ENCODE measurements at places on chromosomes 16 and 17. TPM values are rescaled to one million over a fixed set of nuclear protein-coding genes. Genes with fewer than 3 reads are reported as not detected.
A peak's percentile ranks its signal among the peaks of the same experiment; 100 is the strongest.

DNA sequence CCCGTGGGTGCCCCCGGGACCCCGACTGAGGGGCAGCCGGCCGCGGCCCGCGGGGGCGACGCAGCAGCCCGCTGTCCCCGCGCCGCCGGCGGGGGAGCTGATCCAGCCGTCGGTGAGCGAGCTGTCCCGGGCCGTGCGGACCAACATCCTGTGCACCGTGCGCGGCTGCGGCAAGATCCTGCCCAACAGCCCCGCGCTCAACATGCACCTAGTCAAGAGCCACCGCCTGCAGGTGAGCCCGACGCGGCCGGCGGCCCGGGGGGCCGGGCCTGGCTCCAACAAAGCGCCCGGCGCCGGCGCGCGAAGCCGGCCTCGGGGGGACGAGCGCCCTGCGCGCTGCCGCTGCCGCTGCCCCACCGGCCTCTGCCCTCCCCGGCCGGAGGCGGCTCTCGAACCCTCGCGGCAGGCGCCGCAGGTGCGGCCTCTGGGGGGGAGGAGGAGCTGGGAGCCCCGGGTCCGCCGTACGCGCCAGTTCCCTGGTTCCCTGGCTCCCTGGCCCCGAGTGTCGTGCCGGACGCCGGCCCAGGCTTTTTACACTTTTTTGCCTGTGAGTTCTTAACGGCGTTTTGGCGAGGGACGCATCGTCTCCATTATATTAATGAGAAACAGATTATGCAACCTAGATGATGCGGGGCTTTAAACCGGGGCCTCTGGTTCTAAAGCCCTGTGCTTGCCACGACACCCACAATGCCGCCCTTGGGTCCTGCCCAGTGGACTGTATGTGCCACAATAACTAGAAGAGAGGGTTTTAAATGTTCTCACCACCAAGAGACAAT, 521 bp downstream of the ATMIN start:
- peak; percentile 70 for DNase-seq

CMTR2 gene
- total RNA-seq: 32.4 TPM

DNA sequence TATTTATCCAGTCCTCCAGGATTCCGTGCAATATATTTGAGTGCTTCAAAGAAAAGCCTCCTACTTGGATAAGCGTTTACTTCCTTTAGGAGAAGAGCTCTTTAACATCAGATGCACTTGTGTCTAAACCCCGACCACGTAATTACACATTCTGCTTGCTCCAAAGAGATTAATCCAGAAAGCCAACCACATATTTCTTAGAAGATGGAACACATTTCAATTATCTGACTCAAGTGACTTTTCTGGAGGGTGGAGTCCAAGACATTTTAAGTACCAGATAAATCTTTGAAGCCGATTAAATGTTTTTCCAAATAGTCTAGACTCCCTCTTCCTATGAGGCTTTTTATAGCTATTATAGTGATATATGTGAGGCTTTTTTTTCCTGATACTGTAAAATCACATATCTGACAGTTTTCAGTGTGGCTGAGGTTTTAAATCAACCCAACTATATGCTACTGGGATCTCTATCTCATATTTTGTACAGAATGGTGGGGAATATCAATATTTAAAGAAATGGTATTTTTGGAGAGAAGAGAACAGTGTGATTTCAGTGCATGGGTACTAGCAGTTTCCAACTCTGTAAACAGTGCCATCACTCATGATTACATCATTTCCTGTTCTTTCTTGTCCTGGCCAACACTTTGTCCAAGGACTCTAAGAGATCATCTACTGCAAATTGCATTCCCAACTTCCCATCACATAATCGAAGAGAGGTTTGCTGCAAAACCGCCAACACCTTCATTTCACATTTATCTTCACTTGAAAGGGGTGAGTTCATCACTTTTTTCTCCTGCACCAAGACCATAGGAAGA, 192.4 kb upstream of the HSBP1 start:
- no peak for DNase-seq

GRCh38 chr17:67390006-67390645, 13.0 kb downstream of the PITPNC1 start:
- no peak for DNase-seq

DNA sequence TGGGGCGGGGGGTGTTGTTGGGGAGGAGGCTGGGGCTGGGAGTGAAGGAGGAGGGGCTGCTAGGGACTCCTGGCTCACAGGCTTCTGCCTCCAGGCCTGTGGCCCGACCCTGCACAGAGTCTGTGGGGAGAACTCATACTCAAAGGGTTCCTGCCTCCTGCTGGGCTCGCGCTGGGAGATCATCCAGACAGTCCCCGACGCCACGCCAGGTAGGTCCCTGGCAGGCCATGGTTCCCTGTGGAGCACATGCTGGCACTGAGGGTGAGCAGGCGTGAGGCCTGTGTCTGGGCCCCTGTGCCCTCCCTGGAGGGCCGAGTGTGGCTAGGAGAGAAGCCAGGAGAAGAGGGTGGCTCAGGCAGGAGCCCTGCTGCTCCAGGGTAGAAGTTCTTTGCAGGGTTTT, 4.6 kb downstream of the ITGAD start:
- no peak for DNase-seq

GRCh38 chr16:63744077-63744874, 1377.6 kb downstream of the CDH11 start:
- no peak for DNase-seq

DNA sequence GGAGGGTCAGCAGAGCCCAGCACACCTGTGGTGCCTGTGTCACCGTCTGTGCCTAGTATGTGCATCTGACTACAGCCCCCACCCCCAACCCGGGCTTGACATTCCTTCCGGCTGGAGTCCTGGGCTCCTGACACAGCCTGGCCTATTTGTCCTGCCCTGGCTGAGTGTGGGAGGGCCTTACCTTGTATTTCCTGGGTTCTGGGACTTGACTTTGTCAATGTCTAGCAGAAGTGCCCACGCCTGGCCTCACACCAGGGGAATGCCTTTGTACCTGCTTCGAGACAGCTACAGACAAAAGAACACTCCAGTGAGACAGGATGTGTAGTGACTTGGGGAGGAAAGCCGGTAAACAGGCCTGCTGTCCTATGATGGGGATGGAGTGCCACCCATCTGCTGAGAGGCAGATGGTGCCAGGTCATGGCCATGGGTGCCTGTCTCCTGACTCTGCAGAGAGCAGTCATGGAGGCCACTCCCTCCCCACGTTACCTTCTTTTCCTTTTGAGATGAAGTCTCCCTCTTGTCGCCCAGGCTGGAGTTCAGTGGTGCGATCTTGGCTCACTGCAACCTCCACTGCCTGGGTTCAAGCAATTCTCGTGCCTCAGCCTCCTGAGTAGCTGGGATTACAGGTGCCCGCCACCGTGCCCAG, 42.8 kb downstream of the TNFRSF13B start:
- DNase-seq: no peak

- DNase-seq: no peak
Measured at GRCh38 chr17:30530346-30531025, 53.3 kb downstream of the GOSR1 start.

DNA sequence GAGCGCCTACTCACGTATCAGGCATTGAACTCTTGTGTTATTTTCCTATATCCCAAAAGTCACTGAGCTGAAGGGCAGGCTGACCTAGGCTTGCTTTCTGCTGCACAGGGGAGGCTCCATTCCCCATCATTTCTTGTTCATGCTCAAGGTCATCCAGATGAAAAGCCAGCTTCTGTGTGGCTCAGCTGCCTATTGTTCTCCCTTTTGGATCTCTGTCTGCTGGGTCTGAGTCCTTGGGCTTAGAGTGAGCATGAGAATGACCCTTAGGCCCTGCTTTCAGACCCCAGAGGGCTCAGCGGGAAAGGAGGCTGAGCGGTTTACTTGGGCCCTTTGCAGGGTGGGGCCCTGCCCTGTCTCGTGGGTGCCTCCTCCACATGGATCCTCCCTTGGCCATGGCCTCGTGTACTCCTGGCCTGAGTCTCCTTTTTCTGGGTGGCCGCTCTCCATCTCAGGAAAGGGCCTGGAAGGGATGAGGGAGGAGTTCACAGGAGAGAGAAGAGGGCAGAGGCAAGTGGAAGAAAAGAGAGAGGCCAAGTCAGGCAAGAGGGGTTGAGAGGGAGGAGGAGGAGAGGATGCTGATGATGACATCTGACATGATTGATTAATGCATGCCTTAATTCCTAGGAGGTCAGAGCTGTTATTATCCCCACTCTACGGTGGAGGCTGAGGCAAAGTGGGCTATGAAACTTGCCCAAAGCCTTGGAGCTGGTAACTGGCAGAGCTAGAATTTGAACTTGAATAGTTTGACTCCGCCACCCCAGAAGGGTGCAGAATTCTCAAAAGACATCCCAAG, 19.8 kb upstream of the MAP3K14 start:
- DNase-seq: no peak

DNA sequence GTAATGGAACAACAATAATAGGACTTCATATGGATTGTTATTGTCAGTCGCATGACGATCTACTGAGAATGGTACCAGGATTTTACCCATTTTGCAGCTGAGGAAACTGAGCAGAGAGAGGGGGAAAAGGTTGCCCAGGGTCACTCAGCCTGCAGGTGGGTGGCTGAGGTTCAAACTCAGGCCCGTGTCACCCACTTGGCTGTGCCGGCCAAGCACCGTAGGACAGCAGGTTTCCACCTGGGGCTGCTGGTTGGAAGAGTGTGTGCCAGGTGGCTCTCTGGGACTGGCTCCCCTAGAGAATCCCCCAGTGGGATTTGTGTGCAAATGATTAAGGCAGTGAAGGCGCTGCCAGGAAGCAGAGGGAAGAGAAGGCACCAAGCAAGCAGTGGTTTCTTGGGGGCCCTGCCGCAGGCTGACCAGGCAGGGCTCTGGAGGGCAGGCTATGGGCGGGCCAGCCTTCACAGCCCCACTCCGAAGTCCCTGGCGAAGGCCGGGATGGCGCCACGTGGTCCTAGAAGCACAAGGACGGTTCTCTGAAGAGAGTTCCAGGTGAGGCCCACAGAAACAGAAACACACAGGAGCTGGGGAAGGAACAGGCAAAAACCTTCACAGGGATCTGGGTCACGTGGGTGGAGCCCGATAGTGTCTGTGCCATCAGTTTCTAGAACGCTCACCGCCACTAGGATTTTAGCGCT, 163.5 kb downstream of the IRF8 start:
- no peak for DNase-seq

- DNase-seq: no peak
Measured at GRCh38 chr16:9481747-9482730, 390.6 kb downstream of the HAPSTR1 start.

- no peak for DNase-seq
Measured at GRCh38 chr17:57044976-57045867, 39.8 kb upstream of the AKAP1 start.

SMIM5 gene
- total RNA-seq: not detected

GRCh38 chr16:12315330-12316136, 339.0 kb downstream of the SNX29 start:
- DNase-seq: no peak

GRCh38 chr16:87207509-87207908, 109.7 kb downstream of the C16orf95 start:
- no peak for DNase-seq

TBC1D3 gene
- total RNA-seq: not detected

DNA sequence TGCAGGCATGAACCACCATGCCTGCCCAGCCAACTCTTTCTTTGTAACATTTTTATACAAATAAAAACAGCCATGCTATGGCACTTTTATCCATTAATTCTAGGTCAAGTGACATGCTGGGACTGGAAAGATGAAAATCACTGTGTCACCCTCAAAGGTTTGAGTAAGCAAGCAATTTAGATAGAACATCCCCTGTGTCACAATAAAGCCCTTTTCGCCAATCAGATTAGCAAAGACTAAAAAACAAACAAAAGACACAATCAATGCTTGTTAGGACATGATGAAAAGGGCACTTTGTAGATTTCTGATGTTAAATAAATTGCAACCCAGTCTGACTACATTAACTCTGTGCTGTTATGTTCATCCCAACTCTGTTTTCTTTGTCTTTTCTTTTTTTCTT, 26.4 kb downstream of the CHP2 start:
- DNase-seq: no peak

KRTAP2-2 gene
- total RNA-seq: not detected

DNA sequence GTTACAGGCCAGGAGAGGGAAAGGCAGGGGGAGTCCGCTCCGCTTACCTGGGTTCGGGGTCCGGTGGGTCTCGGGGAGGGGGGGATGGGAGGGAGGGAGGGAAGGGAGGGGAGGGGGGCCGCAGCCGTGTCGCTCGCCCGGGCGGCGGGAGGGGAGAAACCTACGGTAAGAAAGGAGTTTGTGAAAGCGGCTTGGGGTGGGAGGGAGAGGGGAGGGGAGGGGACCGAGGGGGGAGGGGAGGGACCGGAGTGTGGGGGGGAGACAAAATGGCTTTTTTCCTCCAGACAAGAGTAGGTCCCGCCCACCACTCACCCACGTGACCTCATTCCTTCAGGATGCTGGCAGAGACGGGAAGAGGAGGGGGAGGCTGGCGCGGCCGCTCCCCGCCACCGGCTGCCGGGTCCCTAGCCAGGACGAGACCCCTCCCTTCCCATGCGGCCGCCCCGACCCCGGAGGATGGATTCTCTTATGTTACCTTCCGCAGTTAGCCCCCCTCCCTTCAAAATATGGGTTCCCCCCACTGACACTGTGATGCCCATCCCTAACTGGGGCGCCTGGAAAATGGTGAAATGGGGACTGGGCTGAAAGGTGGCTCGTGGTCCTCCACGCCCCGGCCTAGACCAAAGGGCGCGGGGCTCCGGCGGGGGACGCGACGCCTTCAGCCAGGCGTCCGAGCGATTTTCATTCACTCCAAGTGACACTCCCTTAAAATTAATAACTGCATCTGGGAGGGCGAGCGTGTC, at the start of gene PCGF2:
PCGF2 (minus strand) TSS at position 188 of the 743 bp plus-strand sequence. CDS start 7,934 bp downstream, outside the sequence.
- peak; percentile 97 for DNase-seq

ADGRG3 gene
- total RNA-seq: not detected

- DNase-seq: no peak
Measured at GRCh38 chr17:35148144-35148543, 527 bp downstream of the UNC45B start.

GRCh38 chr17:80727409-80727755, 182.7 kb downstream of the RPTOR start:
- DNase-seq: no peak

GRCh38 chr17:61343576-61343975, 56.1 kb upstream of the TBX2 start:
- no peak for DNase-seq

DNA sequence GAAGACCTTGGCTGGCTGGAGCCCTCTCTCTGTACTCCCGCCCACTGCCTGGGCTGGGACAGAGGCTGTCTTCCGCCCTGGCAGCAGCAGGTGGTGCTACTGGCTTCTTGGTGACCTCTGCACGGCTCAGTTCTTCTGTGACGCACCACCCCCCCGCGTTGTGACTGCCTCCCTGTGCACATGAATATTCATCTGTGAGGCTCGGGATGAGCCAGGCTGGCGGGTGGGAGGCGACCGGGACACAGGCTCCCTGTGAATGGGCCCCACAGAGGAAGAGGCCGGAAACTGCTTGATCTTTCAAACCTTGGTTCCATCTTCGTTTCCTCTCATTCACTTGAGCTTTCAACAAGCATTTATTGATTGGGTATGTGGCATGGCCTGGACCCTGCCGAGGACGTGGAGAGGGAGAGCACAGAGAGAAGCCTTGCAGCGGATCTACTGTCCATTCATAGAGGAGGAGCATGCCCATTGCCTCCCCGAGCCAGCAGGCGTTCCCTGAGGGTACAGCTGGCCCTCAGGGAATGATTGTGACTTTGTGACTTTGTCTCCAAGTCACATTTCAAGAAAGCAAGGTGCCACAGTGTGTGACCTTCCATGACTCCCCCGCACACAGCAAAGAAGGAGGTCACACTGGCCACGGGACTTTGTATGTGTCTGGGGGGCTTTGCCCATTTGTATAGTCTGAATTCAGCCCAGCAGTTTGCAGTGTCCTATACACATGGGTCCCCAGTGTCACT, 45.0 kb downstream of the B9D1 start:
- peak; percentile 87 for DNase-seq

GRCh38 chr16:81585785-81586184, 141.2 kb downstream of the CMIP start:
- DNase-seq: peak; percentile 49

SPATA32 gene
- total RNA-seq: not detected

GRCh38 chr17:79904865-79905264, 65.6 kb upstream of the CBX4 start:
- no peak for DNase-seq
